Type B pancreatic cell (in vitro differentiated cells): ENCODE measurements at places on chromosomes 5 and 9.
A peak's percentile ranks its signal among the peaks of the same experiment; 100 is the strongest.

- DNase-seq: peak; percentile 73
These were observed at the start of gene CARTPT for GRCh38 chr5:71719063-71719964. Gene CARTPT, plus strand, starts transcription at chr5:71719275. Its CDS starts 19 bp downstream, at chr5:71719294.

- no peak for DNase-seq
These were observed 32.9 kb downstream of the ACER2 start for GRCh38 chr9:19441730-19442129.

DNA sequence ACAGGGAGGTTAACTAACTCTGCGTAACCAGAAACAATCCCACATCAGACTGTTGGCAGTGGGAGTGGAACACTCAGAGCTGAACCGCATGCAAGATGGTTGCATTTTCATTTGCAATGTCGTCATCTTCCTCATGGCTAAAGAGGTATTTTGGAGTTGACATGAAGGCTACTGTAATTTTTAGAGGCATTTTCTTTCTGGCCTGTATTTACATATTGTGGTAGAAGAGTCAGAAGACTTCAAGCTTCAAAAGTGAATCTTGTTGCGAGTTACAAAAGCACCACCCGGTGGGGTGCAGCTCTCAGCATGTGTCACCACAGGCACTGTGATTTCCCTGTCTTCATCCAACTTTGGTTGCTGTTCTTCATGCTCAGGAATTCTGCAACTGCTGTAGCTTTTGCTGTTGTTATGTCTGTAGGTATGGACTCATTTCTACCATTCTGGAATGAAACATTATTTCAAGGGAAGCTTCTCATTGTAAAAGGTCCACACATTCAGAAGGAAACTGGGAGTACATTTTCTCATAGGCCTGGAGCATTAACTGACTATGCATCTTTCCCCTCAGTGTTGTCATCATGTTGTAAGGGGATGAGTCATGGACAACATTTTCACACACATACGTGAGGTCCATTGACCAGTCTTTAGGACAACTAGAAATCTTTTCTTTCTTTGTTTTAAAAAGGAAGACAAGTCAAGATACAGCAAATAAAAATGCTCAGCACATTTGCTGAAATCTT lies 35.4 kb upstream of the GDNF start:
- DNase-seq: no peak

GRCh38 chr9:16516891-16517290 lies 353.6 kb downstream of the BNC2 start:
- no peak for DNase-seq

GRCh38 chr5:139690064-139690802 lies 42.1 kb downstream of the CXXC5 start:
- no peak for DNase-seq

- DNase-seq: no peak
These were observed 60.8 kb upstream of the IRX4 start for GRCh38 chr5:1943481-1943880.

DNA sequence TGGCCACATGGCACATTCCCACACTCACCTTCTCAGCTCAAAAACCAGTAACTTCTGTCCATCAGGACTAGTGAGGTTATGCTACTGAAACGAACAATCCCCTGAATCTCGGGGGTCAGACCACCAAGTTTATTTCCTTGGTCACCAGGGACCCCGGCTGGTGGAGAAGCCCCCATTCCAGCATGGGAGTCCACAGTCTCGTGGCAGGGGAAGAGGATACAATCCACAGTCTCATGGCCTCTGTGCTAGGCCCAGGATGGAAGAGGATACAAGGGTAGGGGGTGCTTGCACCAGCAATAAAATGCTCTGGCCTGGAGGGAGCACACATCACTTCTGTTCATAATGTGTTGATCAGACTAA lies 7.4 kb upstream of the CARD19 start:
- DNase-seq: no peak

- no peak for DNase-seq
These were observed 111.1 kb upstream of the FBN2 start for GRCh38 chr5:128649192-128649591.

GRCh38 chr5:32110111-32110696 lies 63.9 kb downstream of the GOLPH3 start:
- DNase-seq: no peak

DNA sequence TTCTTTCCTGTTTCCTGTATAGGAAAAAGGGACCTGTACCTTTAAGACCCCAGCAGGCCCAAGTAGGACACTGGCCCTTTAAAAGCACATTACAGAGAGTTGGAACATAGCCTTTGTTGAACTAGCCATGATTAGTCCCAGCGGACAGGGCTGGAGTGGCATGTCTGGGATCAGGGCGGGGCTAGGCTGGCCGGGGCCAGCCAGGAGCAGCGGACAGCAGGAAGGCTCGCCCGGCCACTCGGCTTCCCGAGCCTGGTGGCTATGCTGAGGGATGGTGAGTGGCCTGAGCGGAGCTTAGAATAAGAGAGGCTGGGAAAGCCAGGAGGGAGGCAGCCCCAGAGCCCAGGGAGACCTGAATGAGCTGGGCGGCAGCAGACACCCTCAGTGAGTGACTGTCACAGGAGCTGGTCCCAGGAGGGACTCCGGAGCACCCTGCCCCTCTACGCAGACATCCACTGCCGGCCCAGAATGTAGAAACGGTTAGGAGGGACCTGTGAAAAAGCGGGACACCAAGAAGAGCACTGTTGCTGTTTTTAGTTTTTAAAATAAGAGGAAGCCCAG lies 92.1 kb downstream of the DAB2IP start:
- DNase-seq: no peak

GRCh38 chr5:128766406-128766805 lies 198.9 kb upstream of the SLC27A6 start:
- no peak for DNase-seq

GRCh38 chr5:65037831-65038815 lies 269.4 kb downstream of the CWC27 start:
- DNase-seq: no peak

DNA sequence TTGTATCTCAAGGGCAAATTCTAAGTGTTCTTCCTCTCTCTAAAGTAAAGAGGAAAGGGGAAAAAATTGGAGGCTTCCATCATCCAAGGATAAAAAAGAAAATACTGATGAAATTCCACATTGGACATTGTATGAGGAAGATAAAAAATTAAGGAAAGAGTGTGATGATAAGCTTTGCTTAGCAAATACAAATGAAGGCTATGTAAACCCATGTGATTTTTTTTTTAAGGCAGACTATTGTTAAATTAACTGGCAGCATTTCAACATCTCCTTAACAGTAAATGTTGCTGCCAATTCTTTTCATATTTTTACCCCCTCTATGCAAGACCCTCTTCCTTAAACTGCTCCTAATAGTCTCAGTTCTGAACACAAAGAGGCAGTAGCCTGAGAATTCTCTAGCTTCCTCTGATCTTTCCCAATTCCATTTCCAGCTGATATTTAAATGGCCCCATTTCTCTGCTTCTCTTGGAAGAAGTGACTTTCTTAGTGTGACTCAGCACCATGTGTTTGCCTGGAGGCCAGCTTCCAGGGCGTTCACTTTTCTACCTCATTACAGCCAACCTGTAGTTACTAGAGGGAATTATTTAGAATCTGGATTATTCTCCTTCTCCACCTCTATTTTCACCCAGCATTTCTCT lies 159.7 kb downstream of the TLE1 start:
- DNase-seq: no peak

DNA sequence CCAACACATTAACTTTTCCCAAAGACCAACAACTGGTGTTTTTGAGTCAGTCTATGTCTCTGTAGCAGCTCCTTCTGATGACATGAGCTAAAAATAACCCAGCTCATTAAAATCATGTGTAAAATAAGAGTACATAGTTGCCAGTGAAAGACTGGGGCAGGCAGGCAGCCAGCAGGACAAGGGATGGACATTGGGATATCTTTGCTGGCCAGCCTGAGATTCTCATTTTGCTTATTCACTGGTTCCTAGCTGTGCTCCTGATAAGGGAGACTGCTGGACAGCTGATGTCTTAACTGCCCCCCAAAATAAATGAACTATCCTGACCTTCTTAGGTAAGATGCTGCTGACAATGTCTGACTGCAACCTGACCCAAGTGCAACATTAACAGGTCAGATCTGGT lies 33.9 kb downstream of the EPB41L4B start:
- DNase-seq: no peak

DNA sequence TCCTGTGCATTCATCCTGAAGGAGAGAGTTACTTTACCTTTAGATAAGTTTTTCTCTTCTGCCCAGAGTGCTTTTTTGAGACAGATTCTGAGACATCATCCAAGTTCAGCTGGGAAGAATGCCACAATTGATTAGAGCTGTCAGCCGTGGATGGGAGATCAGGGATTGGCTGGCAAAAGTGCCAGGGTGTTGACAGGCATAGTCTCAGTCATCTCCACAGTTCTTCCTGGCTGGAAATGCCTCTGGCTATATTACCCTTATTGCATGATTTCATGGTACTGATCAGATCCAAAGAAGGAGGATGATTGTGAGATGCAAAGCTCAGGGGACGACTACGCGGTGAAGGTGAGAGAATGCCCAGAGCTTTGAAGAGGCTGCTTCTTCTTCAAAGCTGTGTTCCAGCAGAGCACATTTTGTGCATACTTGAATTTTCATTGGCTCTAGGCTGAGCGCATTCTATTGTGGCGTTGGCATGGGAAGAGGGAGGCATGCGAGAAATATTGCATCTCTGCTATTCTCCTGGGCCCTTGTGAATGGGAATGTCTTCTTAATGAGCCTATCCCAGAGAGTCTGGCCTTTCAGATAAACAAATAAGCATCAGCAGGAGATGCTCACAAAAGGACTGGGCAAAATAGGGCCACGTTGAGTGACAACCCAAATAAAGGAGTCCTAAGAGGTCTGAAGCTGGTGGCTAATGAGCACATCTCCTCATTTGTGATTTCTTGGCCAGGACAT lies 82.1 kb downstream of the GRIA1 start:
- no peak for DNase-seq

DNA sequence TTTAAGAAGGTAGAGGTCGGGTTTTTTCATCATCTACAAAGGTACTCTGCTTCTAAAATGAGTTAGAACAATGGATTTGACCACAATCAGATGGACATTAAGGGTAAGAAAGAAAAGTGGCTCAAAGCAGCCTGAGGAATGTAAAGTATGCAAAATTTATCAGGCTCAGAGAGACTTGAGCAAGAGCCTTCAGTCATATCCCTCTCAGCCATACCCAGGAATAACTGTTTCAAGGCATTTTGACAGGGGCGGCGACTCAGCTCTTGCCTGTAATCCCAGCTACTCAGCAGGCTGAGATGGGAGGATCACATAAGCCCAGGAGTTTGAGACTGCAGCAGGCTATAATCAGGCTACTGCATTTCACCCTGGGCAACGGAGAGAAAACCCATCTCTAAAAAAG lies 38.8 kb upstream of the ANXA2R start:
- no peak for DNase-seq

DNA sequence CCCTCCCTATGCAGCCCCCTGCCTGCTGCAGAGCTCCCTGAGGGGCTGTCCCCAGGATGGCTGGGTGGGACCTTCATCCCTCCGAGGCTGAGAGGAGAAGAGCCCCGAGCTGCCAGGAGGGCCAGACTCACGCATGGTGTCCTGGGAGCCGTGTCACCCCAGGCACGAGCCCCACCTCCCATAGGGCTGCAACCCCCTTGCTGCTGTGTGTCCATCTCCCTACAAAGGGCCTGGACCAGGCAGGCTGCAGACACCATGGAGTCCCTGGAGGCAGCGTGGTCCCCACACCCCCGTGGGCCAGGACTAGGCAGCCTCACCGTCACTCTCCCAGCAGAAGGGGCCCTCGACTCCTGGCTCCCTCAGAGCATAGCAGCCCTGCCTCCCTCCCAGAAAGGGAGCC lies 11.2 kb upstream of the SEC16A start:
- no peak for DNase-seq

DNA sequence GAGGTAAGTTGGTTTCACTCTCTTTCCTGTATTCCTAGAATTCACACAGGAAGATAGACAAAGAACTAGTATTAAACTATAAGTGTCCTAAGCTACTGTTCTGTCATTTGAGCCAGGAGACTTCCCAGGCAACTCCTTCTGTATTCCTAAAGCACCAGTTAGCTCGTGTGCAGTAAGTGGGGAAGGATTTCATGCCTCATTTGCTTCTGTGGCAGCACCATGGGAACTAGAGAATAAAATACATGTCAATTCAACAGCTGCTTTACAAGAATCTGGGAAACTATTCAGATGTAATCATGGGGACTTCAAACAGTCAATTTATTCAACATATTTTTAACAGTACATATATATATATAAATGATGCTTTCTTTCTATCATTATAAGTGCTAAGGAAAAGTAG lies 762.3 kb downstream of the PRELID2 start:
- no peak for DNase-seq

- DNase-seq: no peak
These were observed 48.2 kb upstream of the SARDH start for GRCh38 chr9:133786371-133786753.

- peak; percentile 54 for DNase-seq
These were observed 207.2 kb downstream of the GADD45G start for GRCh38 chr9:89811886-89812450.

- no peak for DNase-seq
These were observed 804.8 kb upstream of the ZNF608 start for GRCh38 chr5:125551246-125551645.

DNA sequence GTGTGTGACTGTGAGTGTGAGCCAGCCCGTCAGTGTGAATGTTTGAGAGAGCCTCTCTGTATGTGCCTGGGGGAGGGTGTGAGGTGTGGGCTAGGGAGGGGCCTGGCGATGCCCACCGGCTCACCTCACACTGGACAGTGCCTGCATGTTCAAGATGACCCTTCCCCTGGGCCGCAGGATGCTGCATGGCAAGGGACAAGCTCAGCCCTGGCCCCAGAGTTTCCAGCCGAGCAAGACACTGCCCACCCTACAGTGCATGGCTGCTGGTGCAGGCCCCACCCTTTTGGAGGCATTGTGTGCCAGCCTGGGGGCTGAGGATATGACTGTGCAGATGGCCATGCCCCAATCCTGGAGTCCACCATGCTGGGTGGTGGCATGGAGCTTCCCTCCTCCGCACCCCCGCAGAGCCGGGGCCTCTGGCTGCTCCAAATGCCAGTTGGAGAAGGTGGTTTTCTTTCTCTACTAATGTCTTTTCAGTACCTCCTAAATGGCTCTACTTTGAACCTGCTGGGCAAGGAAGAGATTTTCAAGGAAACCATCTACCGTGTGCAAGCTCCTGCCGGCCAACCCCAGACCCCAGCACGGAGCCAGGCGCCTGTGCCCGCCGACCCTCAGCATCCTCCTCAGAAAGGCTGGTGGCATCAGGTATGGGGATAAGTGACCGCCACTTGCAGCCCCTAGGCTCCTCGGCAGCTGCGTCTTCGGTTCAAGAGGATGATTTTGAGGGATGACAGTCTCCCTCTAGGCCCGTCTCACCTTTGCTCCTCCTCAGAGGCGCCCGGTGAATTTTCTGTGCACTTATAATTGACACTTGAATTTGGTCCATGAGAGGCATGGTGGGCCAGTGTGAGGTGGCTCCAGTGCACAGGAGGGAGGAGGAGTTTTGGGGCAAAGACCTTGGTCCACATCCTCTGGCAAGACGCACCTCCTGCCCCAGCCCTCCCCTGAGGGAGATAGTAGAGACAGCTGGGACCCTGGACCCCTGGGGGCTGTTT lies 27.7 kb downstream of the FGD3 start:
- no peak for DNase-seq

GRCh38 chr9:111891910-111892499 lies 4.6 kb upstream of the UGCG start:
- DNase-seq: no peak

- no peak for DNase-seq
These were observed 17.2 kb upstream of the THG1L start for GRCh38 chr5:157713830-157714595.
